T-cell (primary cell): ENCODE measurements at places on chromosomes 5 and 9. TPM values are rescaled to one million over a fixed set of nuclear protein-coding genes. Genes with fewer than 3 reads are reported as not detected.

The SLC46A2 gene
- total RNA-seq: not detected

The ANKRD34B gene
- not detected for total RNA-seq

The SPRY4 gene
- total RNA-seq: 0.23 TPM

The IPO11 gene
- 25.6 TPM for total RNA-seq

The SMIM33 gene
- total RNA-seq: 0.58 TPM

The HAPLN1 gene
- not detected for total RNA-seq

The MYOT gene
- not detected for total RNA-seq

The ADAMTS12 gene
- total RNA-seq: not detected

The PARP8 gene
- 136 TPM for total RNA-seq

The DEPDC1B gene
- 0.64 TPM for total RNA-seq

DNA sequence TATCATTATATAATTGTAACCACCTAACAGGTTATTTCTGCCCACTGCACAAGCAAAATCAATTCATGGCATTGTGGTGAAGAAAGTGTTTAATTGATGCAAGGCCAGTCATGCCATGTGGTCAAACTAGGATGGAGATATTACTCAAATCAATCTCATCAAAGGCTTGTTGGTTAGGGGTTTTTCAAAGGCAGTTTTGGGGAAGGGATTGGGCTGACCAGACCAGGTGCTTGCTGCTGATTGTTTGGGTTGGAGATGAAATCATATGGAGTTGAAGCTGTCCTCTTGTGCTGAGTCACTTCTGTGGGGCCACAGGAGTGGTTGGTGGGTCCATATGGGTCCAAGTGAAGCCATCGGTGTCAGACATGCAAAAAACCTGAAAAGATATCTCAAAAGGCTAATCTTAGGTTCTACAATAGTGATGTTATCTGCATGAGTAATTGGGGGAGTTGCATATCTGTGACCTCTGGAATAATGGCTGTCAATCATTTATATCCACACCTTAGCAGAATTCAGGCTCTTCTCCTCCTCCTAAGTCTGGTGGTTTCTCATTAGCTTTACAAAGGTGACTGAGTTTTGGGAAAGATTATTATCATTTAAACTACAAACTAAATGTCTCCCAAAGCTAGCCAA, 44.9 kb downstream of the HMGCS1 start:
- DNase-seq: no peak

GRCh38 chr9:37053684-37054362, 19.8 kb upstream of the PAX5 start:
- no peak for DNase-seq

GRCh38 chr9:3962496-3962895, 337.4 kb downstream of the GLIS3 start:
- DNase-seq: no peak

DNA sequence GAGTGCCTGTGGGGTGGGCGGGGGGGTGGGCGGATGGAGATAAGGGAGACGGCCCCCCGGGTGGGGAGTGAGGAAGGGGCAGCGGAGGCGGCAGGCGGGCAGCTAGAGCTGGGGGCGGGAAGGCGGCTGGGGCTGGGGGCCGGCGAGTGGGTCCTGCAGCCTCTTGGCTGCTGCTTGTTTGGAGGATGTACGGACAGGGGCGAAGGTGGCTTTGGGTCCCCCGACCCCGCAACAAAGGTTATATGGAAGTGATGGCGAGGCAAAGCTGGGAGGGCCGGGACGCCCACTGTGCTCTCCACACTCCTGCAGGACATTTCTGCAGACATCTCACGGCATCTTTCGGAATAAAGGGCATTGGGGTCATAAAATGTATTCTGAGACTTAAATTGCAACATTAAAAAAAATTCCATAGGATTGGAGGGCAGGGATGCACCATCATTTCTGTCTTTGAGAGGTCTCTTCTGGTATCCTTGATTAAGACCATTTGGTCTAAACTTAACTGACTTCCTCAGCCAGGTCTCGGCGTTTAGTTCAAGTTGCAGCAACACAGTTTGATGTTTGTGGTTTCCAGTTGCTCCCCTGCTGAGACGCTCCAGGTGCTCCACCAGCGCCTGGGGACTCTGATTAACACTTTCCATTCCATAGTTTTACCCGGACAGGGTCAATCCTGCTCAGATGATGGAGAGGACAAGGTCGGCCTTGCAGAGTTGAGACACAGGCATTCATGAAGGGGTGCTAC, 101.6 kb upstream of the SSBP2 start:
- no peak for DNase-seq

GRCh38 chr5:55104946-55105701, 2.7 kb downstream of the GZMA start:
- no peak for DNase-seq

- DNase-seq: no peak
Measured at GRCh38 chr9:37062336-37062735, 28.3 kb upstream of the PAX5 start.

DNA sequence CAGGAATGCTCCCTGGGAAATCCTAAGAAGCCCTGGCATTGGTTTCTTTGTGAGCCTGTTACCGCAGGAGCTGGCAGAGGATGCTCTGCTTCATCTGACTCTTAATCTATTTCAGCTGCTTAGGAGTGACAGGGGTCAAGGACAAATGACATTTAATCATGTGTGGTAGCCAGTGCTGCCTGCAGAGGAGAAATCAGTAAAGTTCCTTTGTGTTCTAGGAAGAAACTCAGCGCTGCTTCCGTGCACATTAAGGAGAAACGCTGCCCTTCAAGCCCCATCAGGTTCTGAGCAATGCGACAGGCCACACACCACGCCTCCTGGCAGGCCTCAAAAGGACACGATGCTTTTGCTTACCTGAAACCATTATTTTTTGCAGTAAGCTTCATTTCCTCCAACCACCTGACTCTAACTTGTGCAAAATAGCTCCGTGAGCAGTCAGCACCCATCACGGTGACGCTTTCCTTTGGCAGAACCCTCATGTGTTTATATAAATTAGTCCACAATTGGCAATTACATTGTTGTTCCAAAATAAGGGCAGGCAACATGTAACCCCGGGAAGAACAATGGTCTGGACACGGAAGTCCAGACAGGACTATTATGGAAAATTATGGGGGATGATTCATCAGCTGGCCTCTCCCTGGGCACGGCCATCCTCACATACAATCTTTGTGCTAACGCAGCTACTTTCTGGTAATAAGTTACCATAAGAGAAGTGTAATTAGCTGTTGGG, 387.9 kb upstream of the DAP start:
- no peak for DNase-seq

GRCh38 chr9:127091526-127091925, 30.9 kb downstream of the ANGPTL2 start:
- no peak for DNase-seq

- DNase-seq: no peak
Measured at GRCh38 chr5:166962461-166962860, 1329.0 kb upstream of the WWC1 start.

DNA sequence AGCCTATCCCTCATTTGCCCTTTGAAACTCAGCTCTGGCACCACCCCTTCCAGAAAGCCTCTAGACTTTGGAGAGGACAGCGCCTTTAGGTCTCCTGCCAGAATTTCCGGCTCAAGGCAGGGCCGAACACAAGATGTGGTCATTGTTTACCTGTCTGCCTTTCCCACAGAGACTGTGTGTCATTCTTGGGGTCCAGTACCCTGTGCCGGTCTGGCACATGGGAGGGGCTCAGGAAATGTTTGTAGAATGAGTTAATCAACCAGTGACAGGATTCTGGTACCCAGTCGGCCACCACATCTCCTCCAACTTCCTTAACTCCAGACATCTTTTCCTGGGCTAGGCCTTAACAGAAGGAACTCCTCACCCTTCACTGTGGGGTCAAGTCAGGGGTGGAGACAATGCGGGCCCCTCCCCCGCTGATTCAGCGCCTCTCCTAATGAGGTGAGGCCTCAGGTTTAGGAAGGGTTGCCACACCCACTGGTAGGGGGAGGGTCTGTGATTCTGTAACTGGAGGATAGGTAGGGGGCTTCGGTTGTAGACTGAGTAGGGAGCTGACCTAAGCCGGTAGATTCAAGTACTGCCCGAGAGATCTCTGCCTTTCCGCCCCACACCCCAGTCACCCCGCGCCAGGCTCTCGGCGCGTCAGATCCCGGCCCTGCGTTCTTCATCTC, 29.3 kb downstream of the PCDH1 start:
- no peak for DNase-seq

DNA sequence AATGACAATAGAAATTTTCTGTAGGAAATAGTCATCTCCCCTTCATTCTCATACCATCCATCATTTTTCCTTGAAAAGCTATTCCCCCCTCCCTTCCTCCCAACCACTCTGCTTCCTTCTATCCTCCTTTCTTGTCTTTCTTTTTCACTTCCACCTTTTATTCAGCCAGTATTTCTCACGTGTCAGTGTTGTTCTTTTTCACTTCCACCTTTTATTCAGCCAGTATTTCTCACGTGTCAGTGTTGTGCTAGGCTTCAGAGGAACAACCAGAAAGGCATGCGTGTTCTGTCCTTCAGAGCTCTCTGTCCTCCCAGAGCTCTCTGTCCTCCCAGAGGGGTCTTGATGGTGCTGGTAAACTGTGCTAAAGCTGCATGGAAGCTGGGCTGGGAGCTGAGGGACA, 419.6 kb downstream of the GADD45G start:
- DNase-seq: no peak

GRCh38 chr5:14967166-14967565, 95.6 kb upstream of the ANKH start:
- DNase-seq: no peak

DNA sequence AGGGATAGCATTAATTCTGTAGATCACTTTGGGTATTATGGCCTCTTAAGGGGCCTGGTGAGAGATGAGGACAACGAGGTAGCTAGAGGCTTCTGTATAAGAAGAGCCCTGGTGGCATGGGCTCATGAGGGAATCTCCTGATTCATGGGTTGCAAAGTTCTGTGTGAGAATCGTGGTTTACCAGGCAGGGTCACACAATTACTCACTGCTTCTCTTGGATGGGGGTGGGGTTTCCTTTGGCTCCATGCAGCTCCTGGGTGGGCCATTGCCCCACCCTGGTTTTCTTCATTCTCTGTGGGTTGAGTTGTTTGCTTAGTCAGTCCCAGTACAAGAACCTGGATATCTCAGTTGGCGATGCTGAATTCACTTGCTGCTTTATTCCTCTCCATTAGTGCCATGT, 30.9 kb upstream of the TNFSF15 start:
- DNase-seq: no peak

DNA sequence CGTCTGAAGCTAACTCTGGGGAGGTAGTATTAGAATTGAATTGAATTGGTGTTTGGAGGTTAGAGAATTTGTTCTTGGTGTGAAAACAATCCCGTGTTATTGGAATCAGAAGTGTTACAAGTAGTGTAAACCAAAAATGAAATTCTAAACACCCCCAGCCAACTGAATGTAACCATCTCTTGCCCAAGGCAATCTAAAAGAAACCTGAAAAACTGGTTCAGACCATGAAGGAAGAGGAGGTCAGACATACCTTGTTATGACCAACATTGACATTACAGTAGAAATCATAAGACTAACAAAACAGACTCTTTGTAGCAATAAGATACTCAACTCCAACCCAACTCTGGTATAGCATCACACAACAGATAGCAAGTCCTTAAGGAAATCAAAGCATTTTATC, 159.0 kb downstream of the TUSC1 start:
- DNase-seq: no peak

- DNase-seq: no peak
Measured at GRCh38 chr5:123949043-123949804, 437.2 kb downstream of the CSNK1G3 start.

DNA sequence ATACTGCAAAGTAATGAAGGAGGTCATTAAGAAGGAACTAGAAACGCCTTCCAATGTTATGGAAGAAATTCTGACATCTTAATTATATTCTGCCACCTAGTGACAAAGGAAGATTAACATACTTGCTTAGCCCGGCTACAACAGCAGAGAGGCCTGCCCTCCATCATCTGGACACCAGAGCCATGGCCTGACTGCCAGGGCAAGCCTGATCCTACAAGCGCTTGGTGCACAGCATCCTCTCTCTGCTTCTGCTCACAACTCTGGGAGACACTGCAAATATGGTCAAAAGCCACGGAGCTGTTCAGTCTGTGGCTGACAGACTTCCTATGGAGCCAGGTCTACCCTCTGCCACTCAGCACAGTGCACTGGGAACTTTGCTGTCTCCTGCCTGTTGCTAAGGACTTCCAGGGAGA, 87.3 kb upstream of the SLC44A1 start:
- no peak for DNase-seq

DNA sequence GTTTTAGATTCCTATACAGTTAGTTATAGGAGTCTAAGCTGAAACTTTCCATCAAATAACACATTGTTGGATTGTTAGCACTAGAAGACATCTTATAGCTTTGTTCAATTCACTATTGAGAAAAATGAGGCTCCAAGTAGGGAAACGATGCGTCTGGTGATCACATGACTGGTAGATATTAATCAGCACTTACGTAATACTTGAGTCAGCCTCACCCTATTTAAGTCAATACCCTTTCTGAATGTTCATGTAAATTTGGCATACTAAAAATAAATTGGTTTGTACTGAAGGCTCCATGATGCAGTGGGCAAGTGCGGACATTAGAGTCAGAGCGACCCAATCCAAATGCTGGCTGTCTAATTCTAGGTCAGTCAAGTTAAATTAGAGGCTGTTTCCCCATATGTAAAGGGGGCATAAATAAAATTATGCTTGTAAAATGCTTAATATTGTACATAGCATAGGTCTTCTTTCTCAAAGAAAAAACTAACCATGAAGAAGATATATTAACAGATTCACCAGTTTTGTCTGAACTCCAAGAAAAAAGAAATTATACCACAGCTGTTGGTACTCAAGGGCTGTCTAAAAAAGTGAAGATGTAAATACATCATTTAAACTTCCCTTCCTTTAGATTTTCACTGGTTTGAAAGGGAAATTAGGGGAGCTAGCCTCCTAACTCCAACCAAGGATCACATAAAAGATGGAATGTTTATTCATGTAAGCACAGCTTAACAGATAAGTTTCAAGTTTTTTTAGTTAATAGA, 406.6 kb upstream of the TLE4 start:
- no peak for DNase-seq

DNA sequence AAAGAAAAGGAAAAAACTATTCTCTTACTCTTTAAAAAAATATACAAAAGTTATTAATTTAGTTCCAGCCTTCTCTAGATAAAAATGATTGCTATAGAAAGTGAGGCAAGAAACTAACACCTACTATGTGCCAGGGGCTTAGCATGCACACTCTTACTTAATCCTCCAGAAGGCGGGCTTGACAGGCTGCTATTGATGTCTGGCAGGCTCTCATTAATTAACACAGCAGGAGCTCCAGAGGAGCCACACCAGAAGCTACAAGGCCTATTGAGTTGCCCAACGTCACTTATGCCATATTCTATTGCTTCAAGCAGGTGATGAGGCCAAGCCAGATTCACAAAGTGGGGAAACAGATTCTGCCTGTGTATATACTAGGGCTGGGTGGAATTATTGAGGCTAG, 54.6 kb upstream of the CLINT1 start:
- no peak for DNase-seq

DNA sequence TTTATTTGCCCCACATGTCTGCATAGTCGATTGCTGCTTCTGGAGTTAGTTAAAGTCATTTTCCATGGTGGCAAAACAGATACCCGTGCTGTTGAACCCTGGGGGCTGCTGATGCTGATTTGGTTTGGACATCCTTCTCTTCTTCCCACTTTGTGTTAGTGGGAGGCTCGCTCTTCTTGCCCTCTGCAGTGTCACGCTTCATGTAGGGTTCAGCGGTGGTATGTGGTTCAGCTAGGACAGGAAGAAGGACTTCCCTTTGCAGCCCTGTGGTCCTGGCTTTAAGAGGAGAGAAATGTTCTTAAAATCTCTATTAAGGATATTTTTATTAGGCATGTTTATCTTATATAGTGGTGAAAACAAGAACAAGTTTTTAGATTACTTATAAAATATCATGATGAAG, 36.2 kb downstream of the SLC36A1 start:
- DNase-seq: no peak

- no peak for DNase-seq
Measured at GRCh38 chr9:135914921-135915320, 7.6 kb upstream of the CAMSAP1 start.

GRCh38 chr5:172356527-172356926, 73.0 kb upstream of the UBTD2 start:
- DNase-seq: no peak
